ENCODE measurements at places on chromosomes 1 and 21.
A peak's percentile ranks its signal among the peaks of the same experiment; 100 is the strongest.

GRCh38 chr1:173342736-173343135 is 134.4 kb upstream of the PRDX6 start:
- no peak for DNase-seq

GRCh38 chr1:24621121-24621520 is 22.0 kb upstream of the SRRM1 start:
- DNase-seq, result no peak

GRCh38 chr1:15370781-15371520 is 38.7 kb upstream of the EFHD2 start:
- no peak for DNase-seq

DNA sequence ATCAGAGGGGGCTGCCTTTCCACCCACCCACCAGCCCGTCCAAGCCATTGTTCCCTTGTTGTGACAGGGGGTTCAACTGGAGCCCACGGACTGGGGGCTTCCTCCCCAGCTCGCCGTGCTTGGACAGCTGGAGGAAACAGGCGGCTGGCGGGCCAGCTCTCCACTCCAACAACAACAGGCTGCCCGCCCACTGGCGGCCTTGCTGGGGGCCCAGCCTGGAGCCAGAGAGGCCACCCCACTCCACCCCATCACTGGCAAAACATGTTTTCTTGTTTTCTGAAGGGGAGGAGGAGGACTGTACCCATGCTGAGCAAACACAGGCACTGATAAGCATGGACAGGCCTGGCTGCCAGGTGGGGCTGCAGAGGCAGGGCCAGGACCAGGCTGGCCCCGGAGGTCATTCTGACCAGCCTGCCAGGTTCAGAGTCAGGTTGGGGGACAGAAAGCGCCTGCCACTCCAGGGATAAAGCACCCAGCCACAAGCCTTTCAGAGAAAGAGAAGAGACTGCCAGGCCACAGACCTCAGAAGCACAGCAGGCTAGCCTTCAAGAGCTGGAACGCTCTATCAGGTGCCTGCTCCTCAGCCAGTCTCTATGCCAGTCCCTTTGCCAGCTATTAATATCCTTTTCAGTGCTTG is 32.8 kb downstream of the GJA4 start:
- DNase-seq, result no peak

GRCh38 chr1:38132681-38133080 is 86.1 kb upstream of the POU3F1 start:
- DNase-seq, result no peak

DNA sequence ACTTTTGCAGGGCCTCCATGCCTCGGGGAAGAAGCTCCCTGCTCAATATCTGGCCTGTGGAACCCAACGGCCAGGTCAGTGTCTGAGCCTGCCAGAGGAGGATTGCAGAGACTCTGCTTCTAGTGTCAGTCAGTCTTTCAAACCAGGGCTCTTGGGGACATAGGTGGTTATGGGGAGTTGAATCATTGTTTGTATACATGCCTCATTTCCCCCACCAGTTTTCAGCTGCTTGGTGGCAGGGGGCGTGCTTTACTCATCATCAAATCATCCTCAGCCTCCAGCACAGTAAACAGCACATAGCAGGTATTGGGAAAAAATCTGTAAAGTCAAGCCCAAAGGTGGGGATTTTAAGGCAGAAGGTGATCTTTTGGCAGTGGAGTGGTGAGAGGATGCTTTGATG is 17.4 kb upstream of the FAM89A start:
- DNase-seq, result no peak

- DNase-seq, result no peak
Measured at GRCh38 chr1:110125810-110126209, 13.6 kb downstream of the UBL4B start.

DNA sequence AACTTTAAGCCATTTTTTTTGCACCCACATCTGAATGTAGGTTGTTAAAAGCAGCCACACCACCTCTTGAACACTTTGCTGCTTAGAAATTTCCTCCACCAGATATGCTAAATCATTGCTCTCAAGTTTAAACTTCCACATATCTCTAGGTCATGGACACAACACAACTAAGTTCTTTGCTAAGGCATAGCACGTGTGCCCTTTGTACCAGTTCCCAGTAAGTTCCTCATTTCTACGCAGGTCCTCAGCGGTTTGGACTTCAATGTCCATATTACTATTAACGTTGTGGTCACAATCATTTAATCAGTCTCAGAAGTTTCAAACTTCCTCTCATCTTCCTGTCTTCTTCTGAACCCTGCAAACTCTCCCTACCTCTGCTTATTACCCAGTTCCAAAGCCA is 661.6 kb upstream of the PKN2 start:
- no peak for DNase-seq

GRCh38 chr1:196403803-196404690 is 204.2 kb downstream of the KCNT2 start:
- DNase-seq, result no peak

DNA sequence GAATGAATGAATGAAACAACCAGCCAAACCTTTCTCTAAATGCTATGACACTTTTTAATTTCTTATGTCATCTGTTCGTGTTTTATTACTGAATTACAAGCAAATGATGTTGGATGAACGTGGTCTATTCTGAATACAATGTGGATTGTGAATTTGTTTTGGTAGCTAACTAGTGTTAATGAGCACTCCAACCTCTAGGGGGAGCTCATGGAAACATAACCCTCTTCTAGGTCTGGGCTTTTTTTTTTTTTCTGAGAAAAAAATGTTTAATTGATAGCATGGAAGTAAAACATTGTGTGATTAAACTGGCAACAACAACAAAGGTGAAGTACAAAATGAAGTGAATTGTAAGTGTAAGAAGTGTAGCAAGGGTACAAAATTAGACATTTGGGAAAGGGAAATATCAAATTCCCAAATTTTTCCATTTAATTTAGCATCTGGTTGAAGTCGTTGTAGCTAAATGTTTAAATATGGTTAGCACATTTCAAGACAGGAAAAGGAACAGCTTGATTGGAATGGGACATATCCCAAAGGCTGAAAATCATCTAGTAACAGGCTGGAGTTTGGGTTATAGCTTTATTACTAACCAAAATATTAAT is 42.6 kb upstream of the PTGS2 start:
- DNase-seq, result no peak

- no peak for DNase-seq
Measured at GRCh38 chr1:94783342-94784189, 36.6 kb upstream of the SLC44A3 start.

DNA sequence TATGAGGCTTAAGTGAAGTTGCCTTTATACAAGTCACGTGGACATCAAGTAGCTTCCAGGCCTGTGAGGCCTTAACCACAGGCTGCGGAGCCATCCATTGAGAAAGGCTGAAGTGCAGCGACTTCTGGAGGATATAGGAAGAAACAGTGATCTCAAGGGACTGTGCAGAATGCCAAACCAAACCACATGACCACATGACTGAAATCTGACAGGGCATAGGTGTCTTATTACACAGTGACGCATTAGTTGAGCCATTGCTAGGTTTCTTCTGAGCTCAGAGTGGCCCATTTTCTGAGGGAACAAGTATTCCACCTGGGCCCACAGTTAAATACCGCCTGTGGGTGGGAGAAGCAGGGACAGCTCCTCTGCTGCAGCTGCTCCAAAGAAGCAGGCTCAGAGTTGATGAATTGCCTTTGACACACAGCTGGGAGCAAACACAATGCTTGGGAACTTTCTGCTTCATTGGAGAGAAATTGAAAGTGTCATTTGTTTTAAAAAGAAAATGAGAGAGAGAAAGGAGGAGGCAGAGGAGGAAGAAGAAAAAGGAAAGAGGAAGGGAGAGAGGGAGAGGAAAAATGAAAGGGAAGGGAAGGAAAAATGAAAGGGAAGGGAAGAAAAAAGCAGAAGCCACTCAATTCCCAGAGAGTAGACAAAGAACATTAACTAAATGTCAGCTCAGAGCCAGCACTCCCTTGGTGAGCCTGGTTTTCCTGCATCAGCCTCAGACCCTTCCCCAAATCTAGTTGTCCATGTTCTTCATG is 94.4 kb downstream of the COLGALT2 start:
- no peak for DNase-seq

GRCh38 chr1:21592086-21592865 is 76.9 kb downstream of the RAP1GAP start:
- no peak for DNase-seq

- DNase-seq, result peak; percentile 35
Measured at GRCh38 chr1:23098463-23099170, 70.0 kb downstream of the LUZP1 start.

DNA sequence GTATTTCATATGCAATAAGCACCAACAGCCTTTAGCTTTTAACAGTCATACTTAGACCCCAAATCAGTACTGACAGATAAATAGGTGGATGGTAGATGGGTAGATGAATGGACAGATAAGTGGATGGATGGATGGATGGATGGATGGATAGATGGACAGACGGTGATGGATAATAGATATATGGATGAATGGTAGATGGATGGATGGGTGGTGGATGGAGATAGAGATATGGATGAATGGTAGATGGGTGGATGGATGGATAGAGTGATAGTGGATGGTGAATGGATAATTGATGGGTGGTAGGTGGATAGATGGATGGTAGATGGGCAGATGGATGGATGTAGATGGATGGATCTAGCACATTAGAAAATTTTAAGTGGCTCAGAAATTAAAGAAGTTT is 62.5 kb downstream of the TIAM1 start:
- no peak for DNase-seq

GRCh38 chr1:229863651-229864545 is 203.1 kb upstream of the GALNT2 start:
- no peak for DNase-seq

DNA sequence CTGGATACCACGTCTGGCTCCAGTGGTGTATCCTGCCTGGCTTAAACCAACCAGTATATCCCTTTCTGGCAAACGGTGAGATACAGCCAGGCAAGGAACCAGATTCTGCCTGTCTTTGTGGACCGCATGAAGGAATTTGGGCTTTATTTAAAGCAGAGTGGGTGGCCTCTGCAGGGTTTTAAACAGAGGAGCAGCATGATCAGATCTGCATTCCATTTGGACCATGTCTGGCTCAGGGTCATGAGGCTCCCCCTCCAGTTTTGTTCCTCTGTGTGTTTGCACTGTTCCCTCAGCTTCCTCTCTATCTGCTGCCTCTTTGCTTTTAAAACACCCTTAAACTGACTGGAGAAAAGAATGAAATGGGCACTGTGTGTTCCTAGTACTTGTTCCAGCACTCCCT is 195.0 kb downstream of the GIPC2 start:
- DNase-seq, result no peak

DNA sequence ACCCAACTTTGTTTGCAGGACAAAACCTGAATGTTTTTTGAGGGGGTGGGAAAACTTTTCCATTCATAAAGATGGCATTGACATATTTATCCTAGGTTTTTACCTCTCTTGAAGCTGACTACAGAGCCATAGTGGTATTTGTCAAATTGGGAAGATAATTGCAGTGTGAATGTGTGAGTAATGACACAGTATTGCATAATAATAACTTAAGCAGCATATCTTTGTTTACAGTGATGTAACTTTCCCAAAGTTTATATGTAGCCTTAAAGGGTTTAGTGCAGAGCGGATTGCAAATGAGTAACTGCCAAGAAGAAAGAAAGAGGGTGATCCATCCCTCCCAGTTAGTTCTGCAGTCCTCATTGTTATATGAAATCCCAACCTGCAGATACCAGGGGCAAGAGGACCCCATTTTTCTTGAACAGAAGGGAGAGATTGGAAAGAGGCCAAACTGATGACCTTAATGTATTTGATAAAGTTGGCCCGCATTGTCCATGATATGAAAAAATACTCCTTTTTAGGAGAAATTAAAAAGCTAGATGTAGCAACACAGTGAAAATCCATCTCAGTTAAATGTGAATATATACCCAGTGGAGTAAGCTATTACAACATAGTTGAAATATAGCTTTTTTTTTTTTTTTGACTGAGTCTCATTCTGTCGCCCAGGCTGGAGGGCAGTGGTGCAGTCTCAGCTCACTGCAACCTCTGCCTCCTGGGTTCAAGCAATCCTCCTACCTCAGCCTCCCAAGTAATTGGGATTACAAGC is 23.7 kb upstream of the NFIA start:
- DNase-seq, result no peak

DNA sequence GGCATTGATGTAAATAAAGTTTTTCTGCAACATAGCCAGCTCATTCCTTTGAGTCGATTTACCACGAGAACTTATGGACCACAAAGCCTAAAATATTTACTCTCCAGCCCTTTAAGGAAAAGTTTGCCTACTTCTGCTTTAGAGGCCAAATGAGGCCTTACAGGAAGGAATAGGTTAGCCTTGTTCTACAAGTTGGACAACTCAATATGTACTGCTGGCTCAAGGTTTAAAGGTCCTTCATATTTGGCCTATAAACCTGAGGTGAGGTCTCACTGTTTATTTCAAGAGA is 144.5 kb upstream of the DNAH14 start:
- no peak for DNase-seq

- DNase-seq, result no peak
Measured at GRCh38 chr1:42420911-42421585, 34.8 kb downstream of the ZMYND12 start.

- no peak for DNase-seq
Measured at GRCh38 chr1:3777078-3777547, 4.6 kb downstream of the SMIM1 start.

DNA sequence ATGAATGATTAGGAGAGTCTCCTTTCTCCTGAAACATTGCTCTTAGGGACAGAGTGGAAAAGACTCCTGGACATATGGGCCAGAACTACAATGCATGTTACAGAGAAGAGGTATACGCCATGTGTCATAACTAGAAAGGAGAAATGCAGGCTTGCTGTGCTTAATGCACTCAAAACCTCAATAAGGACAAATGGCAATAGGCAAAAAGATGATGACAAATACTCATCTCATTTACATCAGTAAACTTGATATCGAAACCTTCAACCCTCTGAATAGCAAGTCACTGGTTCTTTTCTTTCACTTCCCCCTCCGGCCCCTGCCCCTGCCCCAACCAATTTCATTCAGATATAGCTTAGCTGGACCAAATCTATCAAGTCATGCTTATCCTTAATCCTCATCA is 1.9 kb upstream of the GPR88 start:
- DNase-seq, result no peak

GRCh38 chr1:161273402-161273801 is 14.9 kb downstream of the PCP4L1 start:
- no peak for DNase-seq

DNA sequence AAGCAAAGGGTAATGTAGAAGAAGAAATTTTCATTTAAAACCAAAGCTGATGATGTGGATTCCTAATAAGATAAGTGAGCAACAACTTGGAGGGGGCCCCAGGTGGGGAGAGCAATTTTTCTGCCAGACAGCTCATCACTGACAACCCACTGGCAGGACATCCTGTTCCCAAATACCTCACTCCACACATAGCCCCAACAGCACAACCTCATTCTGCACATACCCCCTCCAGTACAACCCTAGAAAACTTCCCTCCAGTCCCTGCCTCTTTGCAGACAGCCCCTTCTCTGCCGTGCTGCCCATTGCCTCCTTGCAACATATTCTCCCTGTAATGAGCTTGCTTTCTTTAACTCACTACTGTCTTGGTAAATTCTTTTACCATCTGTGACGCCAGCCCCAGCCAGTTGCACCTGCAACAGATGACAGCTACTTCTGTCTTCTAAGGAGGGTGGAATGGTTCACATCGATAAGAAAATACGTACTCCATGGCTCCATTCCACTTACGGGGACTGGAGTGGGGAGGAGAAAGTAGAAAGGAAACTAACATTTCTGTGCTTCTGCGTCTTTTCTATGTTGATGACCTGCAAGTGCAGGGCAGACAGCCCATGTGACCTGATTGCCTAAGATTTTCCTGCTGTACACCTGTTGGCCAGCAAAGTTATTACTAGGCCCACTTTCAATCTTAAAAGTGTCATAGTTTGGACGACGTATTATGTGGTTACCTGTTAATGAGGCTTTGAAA is 14.7 kb downstream of the RHEX start:
- DNase-seq, result no peak
